ENCODE measurements at places on chromosomes 4 and X. TPM values are rescaled to one million over a fixed set of nuclear protein-coding genes. Genes with fewer than 3 reads are reported as not detected.

GPRASP3 gene
- total RNA-seq = not detected

MAGEA2B gene
- not detected for total RNA-seq

ADH1B gene
- total RNA-seq = 148 TPM

RPS6KA6 gene
- total RNA-seq = 16.4 TPM

PDGFRA gene
- 20.6 TPM for total RNA-seq

TMPRSS11A gene
- not detected for total RNA-seq

CD38 gene
- not detected for total RNA-seq

COL4A5 gene
- total RNA-seq = 3.2 TPM

CPZ gene
- total RNA-seq = not detected

ADH7 gene
- total RNA-seq = not detected

ELF4 gene
- total RNA-seq = 56.1 TPM

PCYT1B gene
- not detected for total RNA-seq

ANKRD37 gene
- total RNA-seq = 2.0 TPM

RS1 gene
- not detected for total RNA-seq

GLRA3 gene
- not detected for total RNA-seq

GUF1 gene
- 49.8 TPM for total RNA-seq
